ENCODE measurements at places on chromosomes 2 and 18.

GRCh38 chr18:72692086-72692485 lies 147.9 kb upstream of the CBLN2 start:
- no peak for DNase-seq

GRCh38 chr2:236121546-236121945 lies 46.6 kb downstream of the GBX2 start:
- DNase-seq = no peak

DNA sequence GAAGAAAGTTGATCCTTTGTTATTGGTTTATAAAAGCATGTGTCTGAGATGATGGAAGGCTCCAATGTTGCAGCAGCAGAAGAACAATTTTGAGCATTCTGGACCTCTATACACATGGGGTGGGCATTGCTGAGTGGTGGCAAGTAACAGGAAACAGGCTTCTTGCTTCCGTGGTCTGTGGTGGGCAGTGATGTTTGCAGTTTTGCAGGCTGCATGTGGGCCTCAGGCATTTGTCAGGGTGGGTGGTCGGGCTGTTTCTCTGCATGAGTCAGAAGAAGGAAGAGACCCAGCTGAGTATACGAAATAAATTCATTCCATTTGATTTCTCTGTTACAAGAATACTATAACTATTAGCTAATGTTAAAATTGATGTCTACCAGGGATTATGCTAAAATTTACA lies 239.5 kb upstream of the COL3A1 start:
- peak; percentile 29 for DNase-seq

DNA sequence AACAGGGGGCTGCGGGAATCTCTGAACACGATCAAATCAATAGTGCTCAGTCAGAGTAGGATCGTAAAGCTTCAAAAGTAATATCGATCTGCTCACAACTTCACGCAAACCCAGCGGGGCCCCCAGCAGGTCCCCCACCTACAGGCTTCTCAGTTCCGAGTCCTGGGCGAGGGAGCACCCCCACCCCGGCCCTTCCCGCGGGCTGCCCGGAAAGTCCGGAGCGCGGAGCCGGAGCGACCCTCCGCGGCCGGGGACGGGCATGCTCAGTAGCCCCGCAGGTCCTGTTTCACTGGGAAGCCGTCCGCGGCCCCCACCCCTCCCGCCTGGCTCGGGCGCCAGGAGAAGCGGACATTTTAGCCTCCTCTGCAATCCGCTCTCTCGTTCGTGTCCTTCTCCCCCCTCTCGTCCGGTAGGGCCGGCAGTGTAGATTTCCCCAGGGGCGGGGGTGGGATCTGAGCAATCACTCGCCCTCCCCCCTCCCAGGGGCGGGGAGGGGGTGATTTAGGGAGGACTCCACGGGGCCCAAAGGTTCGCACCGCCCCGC lies 3.3 kb upstream of the SPRED2 start:
- DNase-seq = peak; percentile 88

DNA sequence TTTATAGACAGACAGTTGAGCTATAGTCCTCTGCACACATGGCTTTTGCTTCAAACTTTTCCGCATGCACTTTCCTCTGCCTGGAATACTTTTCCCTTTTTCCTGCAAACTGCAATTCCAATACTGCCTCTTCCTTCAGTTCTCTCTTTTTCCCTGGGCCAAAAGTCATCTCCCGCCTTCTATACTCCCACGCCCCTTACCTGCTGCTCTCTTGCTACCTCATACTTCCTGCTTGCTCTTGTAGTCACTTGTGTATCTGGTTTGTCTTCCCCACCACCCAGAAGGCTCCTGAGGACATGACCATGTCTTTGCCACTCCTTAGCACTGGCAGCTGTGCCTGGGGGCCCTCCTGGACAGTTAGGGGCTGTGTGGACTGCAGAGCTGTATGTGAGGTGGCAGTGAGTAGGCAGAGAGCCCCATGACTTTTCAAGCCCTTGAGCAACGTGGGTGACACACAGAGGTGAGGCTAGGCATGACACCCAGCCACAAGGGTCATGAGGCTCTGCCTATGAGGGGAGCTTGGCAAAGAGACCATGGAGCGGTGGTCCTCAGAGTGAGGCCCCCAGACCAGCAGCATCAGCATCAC lies 23.2 kb downstream of the SPEG start:
- no peak for DNase-seq

DNA sequence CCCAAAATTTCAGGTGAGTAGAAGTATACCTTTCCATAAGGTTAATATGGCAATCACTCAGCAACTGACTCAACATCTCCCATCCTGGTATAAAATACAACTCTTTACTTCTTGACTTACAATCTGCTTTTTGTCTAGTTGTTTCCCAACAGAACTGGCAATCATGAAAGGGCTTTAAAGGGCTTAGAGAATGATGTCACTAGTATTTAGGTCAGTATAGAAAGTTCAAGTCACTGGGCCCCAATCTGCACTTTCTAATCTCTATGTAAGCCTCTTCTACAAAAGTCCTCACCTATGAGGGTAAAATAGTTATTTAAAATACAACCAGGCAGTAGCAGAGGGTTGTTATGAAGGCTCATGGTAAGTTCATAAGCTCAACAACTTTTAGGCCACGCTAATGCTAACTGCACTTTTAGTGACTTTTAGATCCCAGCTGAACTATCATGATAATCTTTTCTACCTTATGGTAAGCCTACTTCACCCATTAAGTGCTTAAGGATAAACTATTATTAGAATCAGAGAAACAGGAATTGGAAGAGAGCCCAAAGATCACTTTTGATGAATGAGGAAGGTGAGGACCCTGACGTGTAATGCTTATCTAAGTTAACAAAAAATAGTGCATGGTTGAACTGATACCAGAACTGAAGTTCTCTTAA lies 79.6 kb downstream of the GORASP2 start:
- no peak for DNase-seq

GRCh38 chr2:134107402-134107801 lies 146.5 kb upstream of the MGAT5 start:
- DNase-seq = no peak

- DNase-seq = no peak
These were observed 3.6 kb downstream of the SCRN3 start for GRCh38 chr2:174399171-174399570.

- DNase-seq = no peak
These were observed 178.6 kb downstream of the MGAT5 start for GRCh38 chr2:134432435-134432883.

DNA sequence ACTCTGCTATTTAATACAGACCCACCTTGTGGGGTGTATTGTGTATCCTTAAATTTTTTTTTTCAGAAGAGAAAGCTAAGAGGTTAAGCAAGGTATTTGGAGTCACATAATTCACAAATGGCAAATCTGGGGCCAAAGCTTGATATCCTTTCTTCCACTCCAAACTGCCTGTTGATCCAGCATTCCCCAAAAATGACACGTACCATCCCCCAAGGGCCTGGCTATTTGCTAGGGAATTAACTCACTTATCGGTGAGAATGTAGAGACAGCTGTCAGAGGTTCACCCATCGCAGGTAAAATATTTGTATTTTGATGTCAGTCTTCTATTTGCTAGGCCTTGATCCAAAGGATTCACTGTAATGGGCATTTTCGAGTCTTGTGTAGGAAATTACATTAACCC lies 103.6 kb upstream of the FZD7 start:
- DNase-seq = no peak

GRCh38 chr18:47748847-47749599 lies 181.4 kb downstream of the SMAD2 start:
- peak; percentile 58 for DNase-seq

DNA sequence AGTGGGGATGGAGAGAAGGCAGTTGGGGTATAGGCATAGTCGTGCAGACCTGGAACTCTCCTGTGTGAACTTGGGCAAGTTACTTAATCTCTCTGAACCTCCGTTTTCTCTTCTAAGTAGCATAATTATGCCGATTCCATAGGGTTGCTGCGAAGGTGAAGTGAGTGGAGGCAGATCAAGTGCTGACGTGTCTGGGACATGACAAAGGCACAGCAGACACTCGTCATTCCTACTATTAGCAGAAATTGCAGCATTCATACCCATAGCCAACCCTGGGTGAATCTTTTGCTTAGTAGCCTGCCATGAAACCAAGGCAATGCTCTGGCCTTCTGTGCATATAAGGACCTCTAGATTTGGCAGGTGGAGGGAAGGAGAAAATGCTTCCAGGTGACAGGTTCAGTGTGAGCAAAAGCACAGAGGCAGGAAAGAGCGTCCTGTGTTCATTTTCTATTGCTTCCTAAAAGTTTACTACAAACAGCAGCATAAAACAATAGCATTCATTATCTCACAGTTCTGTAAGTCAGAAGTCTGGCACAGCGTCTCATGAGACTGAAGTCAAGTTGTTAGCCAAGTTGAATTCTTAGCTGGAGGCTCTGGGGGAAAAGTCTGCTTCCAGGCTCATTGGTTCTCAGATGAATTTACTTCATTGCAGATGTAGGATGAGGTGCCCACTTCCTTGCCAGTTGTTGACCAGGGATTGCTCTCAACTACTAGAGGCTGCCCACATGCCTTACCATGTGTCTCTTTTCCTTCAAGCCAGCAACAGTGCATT lies 77.8 kb downstream of the CTIF start:
- no peak for DNase-seq
